ENCODE measurements at places on chromosomes 16 and 17. TPM values are rescaled to one million over a fixed set of nuclear protein-coding genes. Genes with fewer than 3 reads are reported as not detected.

- peak; percentile 69 for DNase-seq
These were observed 2.7 kb downstream of the NDUFAF8 start for GRCh38 chr17:81241648-81242420.

- DNase-seq, result peak; percentile 77
These were observed 16.3 kb downstream of the NACA2 start for GRCh38 chr17:61574542-61575351.

DNA sequence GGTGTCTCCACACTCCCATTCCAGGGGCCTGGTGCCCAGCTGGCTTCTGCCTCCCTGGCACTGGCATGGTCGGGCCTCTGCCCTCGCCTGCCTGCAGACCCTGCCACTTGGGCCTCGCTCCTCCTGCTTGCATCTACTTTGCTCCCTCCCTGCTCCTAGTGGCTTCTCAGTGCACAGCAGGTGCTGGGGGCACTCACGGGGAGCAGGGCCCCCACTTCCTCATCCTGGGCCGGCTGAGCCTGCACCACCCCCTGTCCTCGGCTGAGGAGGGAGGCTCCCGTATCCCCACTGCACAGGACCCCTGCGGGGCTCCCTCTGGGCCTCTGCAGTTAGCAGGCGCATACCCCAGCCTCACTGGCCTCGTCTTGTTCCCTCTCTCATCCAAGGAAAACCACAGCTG lies 35.2 kb downstream of the CIBAR2 start:
- DNase-seq, result no peak

GRCh38 chr17:63702721-63703015 lies 2.7 kb upstream of the LIMD2 start:
- DNase-seq, result no peak

GRCh38 chr16:69865701-69866100 lies 85.4 kb upstream of the CLEC18A start:
- no peak for DNase-seq

DNA sequence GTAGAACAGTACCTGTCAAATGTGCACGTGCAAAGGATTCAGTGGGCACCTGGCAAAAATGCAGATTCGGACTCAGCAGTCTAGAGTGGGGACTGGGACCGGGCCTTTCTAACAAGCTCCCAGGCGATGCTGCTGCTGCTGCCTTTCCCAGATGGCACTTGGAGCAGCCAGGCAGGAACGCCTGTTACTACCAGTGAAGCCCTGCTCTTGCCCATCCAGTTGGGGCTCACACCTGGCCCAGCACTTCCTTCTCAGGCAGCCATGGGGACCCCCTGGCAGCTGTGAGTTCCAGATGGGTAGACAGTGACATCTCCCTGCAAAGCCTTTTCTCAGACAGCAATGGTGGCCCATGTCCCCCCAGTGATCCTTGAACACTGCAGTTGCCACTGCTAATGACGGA lies 30.4 kb downstream of the KDM8 start:
- DNase-seq, result no peak

DNA sequence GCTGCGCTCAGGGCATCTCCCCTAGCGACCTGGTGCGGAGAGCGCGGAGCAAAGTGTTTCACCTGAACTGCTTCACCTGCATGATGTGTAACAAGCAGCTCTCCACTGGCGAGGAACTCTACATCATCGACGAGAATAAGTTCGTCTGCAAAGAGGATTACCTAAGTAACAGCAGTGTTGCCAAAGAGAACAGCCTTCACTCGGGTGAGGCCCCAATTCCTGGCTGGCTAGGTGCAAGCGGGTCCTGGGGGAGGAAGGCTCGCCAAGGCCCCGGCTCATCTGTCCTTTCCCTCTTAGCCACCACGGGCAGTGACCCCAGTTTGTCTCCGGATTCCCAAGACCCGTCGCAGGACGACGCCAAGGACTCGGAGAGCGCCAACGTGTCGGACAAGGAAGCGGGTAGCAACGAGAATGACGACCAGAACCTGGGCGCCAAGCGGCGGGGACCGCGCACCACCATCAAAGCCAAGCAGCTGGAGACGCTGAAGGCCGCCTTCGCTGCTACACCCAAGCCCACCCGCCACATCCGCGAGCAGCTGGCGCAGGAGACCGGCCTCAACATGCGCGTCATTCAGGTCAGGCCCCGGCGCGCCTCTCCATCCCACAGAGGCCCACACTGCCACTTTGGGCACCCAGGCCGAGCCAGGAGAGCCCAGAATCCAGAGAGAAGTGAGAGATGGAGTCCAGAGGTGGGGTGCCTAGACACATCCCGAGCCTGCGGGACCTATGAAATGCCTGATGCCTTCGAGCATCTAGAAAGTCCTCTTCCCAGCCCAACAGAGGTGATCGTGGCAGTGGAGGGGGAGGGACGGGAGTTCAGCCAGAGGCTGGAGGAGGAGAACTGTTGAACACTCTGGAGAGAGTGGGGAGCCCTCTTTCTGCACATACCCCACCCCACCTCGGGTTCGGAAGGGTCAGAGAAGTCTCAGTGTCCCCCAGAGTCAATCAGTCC lies 3.3 kb downstream of the LHX1 start:
- DNase-seq, result no peak

- DNase-seq, result no peak
These were observed 23.4 kb downstream of the SMURF2 start for GRCh38 chr17:64638552-64639203.

DNA sequence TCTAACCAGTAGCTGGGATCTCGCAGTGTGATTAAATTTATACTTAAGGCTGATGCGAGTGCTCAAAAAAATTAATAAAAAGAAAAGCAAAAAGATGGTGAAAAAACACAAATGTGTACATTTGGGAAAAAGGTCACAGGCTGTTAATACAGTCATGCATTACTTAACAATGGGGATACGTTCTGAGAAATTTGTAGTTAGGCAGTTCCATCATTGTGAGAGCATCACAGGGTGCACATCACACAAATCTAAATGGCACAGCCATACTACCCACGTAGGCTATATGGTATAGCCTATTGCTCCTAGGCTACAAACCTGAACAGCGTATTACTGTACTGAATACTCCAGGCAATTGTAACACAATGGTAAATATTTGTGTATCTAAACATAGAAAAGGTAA lies 142.4 kb upstream of the MYOCD start:
- DNase-seq, result no peak

DNA sequence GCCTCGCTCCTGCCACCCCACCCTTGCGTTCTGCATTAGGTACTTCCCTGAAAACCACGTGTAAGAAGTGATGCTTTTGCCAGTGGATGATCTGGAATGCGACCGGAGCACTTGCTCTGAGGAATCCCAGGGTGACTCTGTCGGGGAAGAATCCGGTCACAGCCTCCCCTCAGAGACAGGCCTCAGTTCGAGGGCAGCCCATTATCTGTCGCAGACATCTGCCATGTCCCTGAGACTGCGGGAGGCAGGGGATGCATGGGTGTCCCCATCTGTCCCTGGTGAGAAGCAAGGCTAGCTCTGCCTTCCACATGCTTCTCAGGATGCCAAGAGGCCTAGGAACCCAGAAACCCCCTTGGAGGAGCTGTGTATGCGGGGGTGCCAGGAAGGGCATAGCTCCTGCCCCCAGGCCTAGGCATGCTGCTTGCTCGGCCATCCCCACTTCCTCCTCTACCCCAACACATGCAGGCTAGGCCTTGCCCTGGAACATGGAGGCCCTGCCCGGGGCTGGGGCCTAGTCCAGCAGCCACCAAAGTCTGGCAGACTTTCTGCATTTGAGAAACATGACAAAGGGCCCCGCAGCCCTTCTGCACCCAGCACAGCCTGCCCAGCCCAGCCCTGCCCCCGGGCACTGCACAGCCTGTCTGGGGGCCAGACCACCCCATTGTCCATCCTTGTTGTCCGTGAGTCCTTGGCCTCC lies 20.5 kb downstream of the MNT start:
- no peak for DNase-seq

GRCh38 chr16:86048882-86049585 lies 150.1 kb downstream of the IRF8 start:
- no peak for DNase-seq

DNA sequence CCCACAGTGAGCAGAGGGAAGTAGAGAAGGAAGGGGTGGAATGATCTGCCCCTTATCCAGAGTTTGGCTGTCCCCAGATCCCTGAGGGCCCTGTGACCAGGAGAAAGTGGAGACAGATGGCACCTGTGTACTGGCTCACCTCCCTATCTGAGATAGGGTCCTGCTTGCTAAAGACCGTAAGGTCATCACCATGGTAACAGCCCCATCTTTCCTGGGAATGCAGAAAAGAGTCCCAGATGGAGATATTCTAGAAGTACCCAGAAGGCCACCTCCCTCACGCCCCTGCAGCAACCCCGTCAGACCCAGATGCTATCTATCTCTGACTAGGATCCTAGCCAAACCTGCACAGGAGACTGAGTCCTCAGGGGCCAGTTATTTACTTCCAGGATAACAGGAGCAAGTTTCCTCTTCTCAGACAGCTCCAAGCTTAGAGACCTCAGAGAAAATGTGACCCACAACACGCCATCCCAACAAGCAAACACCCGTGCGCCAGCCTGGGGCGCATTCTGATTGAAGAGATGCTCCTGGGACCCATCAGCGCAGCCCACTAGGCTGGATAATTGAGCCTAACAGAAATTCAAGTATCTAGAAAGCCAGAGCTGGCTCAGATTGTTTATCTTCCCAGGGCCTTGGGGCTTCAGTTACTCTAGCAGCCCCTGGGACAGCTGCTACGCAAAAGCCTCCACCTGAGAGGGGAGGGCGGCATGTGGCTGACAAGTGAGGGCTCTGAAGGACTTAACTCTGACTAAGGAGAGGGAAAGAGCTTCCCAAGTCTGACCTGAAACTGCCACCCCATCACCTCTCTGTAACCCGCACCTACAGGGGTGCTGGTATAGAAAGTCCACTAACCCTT lies 1.9 kb downstream of the ORMDL3 start:
- no peak for DNase-seq

DNA sequence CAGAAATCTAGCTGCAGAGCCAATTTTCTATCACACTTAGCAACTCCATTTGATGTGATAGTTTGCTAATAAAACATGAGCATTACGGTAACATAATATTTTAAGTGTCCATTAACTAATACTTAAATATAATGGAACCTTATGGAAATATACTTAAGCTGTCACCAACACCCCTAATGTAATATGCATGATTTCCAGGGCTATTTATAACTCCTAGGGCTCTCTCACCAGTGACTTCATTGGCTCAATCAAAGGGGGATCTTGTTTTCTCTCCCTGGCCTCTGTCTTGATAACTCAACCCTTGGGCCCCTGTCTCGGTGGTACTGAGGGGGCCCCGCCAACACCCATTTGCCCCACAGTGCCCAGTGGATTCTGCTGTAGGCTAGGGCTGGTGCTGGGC lies 170.4 kb downstream of the SALL1 start:
- DNase-seq, result no peak

GRCh38 chr16:85906349-85906748 lies 7.4 kb downstream of the IRF8 start:
- no peak for DNase-seq

- peak; percentile 29 for DNase-seq
These were observed at the start of gene TVP23A for GRCh38 chr16:10817963-10818941. TSS of gene TVP23A (minus strand) at chr16:10818794. CDS start at chr16:10818493, 301 bp downstream.

GRCh38 chr16:11410376-11411058 lies 65.3 kb downstream of the RMI2 start:
- no peak for DNase-seq

GRCh38 chr16:86501989-86502855 lies 8.1 kb upstream of the FOXF1 start:
- no peak for DNase-seq

DNA sequence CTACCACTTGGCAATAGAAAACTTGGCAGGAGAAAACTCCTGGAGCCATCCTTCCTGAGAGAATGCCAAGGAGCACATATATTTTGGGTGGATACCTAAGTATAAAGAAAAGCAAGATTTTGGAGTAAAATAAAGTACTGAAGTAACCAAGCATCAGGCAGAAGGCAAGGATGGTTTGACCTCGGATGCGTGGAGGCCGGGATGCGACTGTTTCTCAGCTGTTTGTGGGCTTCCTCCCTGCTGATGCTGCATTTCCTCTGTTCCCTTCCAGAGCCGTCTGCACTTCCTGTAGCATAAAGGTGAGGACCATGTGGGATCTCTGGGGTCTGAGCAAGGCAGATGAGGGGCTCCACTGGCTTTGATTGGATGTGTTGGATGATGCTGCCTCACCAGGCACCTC lies 5.5 kb upstream of the TCF25 start:
- no peak for DNase-seq

GRCh38 chr17:29607557-29608195 lies 14.7 kb downstream of the ANKRD13B start:
- no peak for DNase-seq

GRCh38 chr17:50722746-50723145 lies 3.3 kb downstream of the LUC7L3 start:
- no peak for DNase-seq

GRCh38 chr17:16398270-16399267 lies 16.8 kb upstream of the TRPV2 start:
- DNase-seq, result no peak

DNA sequence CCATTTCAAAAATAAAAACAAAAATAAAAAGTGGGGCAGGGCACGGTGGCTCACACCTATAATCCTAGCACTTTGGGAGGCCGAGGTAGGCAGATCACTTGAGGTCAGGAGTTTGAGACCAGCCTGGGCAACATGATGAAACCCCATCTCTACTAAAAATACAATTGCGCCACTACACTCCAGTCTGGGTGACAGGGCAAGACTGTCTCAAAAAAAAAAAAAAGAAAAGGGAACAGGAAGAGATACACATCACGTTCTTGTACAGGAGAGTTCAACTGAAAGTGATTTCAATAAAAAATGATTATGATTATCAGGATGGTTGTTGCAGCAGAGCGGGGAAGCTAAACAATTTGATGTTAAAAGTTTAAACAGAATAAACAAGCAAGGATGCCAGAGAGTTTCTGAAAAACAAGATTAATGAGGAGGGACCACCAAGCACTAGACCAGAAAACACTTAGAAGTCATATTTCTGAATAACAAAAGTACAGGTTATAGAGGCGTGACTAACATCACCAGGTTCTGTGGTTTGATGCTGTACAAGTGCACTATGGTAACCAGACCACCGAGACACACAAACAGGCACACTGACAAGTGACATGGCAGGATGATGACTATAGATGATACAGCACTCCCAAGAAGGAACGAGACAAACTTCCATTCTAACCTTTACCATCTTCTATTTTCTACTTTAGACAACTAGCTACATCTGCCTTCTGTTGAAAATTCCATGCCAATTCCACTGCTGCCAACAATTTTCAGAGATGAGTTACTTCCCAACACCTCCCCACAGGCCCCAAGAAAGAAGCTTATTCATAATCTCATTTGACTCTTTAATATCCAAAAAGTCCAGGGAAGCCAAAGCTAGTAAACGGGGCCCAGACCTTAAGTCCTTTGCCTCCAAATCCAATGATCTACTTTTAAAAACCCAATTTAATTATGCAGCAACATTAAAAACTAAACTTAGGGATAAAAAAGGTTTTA lies 11.8 kb downstream of the DNAJA2 start:
- no peak for DNase-seq

- DNase-seq, result peak; percentile 30
These were observed 42.1 kb upstream of the BHLHA9 start for GRCh38 chr17:1227917-1228780.

The GDPD1 gene
- 3.4 TPM for total RNA-seq

The ANKRD13B gene
- 13.8 TPM for total RNA-seq

The KRTAP16-1 gene
- total RNA-seq, result not detected

The CTRB2 gene
- not detected for total RNA-seq

The ACAP1 gene
- 1.7 TPM for total RNA-seq

The PHAF1 gene
- total RNA-seq, result 16.3 TPM

The KRTAP9-1 gene
- total RNA-seq, result not detected

The HOXB8 gene
- not detected for total RNA-seq

The LPCAT2 gene
- 27.0 TPM for total RNA-seq

The ARHGAP44 gene
- total RNA-seq, result 3.4 TPM

The TMEM98 gene
- total RNA-seq, result 47.8 TPM

The PPP1R1B gene
- 7.1 TPM for total RNA-seq

The ADORA2B gene
- total RNA-seq, result 7.2 TPM

The SYT17 gene
- total RNA-seq, result 5.8 TPM

Data from tongue (tissue), 3 donors.